ENCODE measurements at places on chromosomes 6 and 20.

GRCh38 chr6:105310371-105310770 is 92.5 kb downstream of the PREP start:
- DNase-seq: no peak

DNA sequence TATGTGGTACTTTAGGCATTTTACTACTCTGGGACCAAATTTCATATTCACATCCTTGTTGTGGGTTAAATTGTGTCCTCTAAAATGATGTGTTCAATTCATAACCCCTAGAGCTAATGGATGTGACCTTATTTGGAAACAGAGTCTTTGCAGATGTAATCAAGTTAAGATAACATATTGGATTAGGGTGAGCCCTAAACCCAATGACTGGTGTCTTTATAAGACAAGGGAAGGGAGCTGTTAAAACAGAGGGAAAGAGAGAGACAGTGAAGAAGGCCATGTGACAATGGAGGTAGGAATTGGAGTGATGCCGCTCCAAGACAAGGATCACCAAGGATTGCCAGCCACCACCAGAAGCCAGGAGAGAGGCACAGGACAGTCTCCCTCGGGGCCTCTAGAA is 220.0 kb downstream of the ADGRG6 start:
- DNase-seq: no peak

DNA sequence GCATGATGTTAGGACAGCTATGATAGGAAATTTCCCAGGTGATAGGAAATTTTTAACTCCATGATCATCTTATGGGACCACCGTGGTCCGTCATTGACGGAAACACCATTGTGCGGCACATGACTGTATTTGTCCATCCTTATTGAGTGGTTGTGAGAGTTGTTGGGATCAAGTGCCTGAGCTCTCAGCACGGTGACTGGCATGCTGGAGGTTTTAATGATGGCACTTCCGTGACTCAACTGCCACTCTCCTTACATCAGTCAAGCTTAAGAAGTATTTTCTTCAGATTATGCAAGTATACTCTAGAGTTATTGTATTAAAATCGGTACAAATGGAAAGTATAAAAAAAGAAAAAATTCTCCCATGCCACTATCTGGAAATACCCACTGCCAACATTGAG is 20.7 kb downstream of the PBOV1 start:
- no peak for DNase-seq

- no peak for DNase-seq
These were observed 58.4 kb downstream of the GJA10 start for GRCh38 chr6:89952686-89953085.

DNA sequence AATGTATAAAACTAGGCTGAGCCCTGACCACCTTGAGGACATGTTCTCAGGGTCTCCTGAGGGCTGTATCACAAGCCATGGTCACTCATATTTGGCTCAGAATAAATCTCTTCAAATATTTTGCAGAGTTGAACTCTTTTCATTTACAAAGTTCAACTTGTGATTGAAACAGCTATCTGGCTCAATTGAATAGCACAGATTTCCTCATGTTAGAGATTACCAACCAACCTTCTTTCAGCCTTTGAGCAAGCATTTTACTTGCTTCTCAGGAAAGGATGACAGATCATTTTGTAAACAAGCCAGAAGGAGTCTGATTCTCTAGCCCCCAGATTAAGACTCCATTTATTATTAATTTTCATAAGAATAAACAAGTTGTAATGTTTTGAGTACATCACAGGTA is 111.0 kb upstream of the DOK5 start:
- no peak for DNase-seq

DNA sequence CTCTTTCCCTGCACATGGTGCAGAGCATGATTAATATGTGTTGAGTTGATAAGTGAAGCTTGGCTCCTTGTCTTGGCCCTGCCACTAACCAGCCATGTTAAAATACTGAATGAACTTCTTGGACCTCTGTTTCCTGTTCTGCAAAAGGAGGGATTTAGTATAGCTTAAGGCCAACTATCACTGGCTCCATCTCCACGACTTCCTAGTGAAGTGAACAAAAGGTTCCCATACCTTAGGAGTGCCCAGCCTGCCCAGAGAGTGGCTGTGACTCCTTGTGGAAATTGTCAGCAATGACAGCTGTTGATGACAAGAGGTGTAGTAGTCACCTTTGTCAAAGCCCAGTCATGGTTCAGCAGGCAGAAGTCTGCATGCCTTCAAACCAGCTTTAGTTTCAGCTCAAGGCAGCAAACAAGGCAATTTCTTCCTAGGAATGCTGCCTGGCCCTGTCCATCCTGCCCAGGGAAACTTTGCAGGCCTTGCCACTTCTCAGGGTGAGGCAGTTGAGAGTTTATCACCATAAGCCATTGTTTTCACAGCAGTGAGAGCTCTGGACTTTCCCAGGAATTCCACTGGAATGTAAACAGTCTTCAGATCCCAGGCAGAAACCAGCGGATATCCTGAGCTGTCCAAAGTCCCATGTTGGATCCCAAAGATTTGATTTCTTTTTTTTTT is 169.7 kb upstream of the TNFAIP3 start:
- DNase-seq: no peak

DNA sequence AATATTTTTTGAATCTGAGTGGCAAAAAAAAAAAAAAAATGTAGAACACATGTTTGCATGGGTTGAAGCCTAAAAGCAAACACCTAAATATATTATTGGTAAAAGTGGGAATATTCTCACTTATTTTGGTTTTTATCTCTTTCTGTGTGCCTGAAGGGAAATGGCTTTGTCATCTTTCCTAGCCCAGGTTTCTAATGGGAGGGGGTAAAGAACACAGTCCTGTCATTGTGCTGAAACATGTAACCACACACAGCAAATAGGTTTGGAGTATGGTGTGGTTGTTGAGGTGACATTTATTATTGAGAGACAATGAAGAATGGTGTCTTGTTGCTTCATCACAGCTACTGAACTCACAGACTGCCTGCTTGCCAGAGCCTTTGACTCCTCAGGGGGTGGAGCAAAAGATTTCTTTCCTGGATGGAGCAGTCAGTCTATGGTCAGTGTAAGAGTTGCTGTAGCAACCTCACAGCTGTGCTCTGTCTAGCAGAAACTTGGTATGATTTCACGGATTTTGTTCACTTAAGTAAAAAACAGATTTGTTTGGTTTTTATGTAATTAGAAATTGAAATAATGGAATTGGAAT is 70.2 kb downstream of the CEP57L1 start:
- DNase-seq: no peak

GRCh38 chr20:43681991-43682410 is 15.1 kb downstream of the MYBL2 start:
- no peak for DNase-seq

DNA sequence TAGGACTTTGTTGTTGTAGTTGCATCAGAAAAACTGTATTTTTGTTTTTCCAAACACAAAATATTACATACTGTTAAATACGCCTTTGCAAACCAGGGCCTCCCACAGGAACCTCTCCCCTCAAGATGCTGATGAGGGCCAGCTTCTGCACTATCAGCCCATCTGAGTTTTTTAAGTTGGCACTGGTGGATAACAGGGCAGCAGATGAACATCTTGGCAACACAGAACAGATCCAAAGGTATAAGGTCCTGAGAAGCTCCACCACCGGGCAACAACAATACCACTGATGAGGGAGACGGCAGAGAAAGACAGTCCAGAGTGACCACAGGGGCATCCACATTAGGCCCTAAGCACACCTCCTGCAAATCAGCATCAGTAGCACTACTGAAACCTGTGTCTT is 177.7 kb downstream of the DLL1 start:
- DNase-seq: no peak

DNA sequence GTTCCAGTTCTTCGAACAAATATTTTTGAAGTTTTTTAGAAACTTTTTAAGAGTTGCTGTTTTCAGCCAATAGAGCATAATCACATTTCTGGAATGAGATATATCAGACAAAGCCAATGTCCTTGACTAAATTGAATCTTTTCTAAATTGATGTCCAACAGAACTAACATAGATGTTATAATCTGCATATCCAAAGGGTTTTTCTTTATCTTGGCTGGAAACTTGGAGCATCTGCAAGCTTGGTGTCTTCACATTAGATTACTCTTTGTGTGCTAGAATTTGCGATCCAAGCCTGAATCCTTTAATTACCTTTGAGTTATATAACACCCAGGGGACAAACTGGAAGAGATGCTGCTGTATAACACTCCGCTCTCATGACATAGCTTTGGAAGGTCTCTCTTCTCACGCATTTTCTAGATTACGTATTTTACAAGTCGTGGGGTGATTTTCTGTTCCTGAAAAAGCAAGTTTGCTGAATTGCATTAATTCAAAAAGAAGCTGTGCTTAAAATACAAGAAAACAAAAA is 64.4 kb upstream of the FUCA2 start:
- no peak for DNase-seq

DNA sequence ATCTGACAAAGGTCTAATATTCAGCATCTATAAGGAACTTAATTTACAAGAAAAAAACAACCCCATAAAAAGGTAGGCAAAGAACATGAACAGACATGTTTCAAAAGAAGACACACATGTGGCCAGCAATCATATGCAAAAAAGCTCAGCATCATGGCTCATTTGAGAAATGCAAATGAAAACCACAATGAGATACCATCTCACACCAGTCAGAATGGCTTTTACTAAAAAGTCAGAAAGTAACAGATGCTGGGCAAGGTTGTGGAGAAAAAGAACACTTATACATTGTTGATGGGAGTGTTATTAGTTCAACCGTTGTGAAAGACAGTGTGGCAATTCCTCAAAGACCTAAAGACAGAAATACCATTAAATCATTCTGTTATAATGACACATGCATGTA is 289.9 kb upstream of the MMS22L start:
- no peak for DNase-seq

- no peak for DNase-seq
These were observed 23.8 kb downstream of the VEGFA start for GRCh38 chr6:43793875-43794242.

- DNase-seq: no peak
These were observed 446.8 kb downstream of the TFAP2B start for GRCh38 chr6:51265426-51265825.

- DNase-seq: no peak
These were observed 9.8 kb downstream of the CST9 start for GRCh38 chr20:23595941-23596340.
